ENCODE measurements at places on chromosomes 5 and 9. TPM values are rescaled to one million over a fixed set of nuclear protein-coding genes. Genes with fewer than 3 reads are reported as not detected.

The ALDH1A1 gene
- total RNA-seq: under 0.01 TPM

The EGFLAM gene
- 24.9 TPM for total RNA-seq

The SLC6A7 gene
- total RNA-seq: not detected

The CDO1 gene
- 25.9 TPM for total RNA-seq

The SHISAL2B gene
- not detected for total RNA-seq

The PRRC2B gene
- total RNA-seq: 59.3 TPM

The SH3TC2 gene
- 1.5 TPM for total RNA-seq

The F2R gene
- total RNA-seq: 1.1 TPM

The VLDLR gene
- 29.2 TPM for total RNA-seq

The INVS gene
- 34.3 TPM for total RNA-seq

The MSX2 gene
- total RNA-seq: 6.0 TPM

The KLHL9 gene
- 56.1 TPM for total RNA-seq

The SLC1A1 gene
- 18.4 TPM for total RNA-seq

The NSG2 gene
- not detected for total RNA-seq

The IARS1 gene
- 329 TPM for total RNA-seq

The GABRA6 gene
- not detected for total RNA-seq

The HCN1 gene
- total RNA-seq: not detected

The TXNDC8 gene
- total RNA-seq: not detected

The GRXCR2 gene
- total RNA-seq: not detected

The PTCD2 gene
- 11.6 TPM for total RNA-seq

The PTGER4 gene
- total RNA-seq: 11.1 TPM

The LHX6 gene
- total RNA-seq: not detected

The SPATA9 gene
- 1.7 TPM for total RNA-seq

The IL33 gene
- 0.13 TPM for total RNA-seq

The OTP gene
- not detected for total RNA-seq

The PDLIM4 gene
- 34.8 TPM for total RNA-seq

The SLC34A1 gene
- not detected for total RNA-seq

The KIF4B gene
- total RNA-seq: not detected

The TAF11L11 gene
- not detected for total RNA-seq

The N4BP3 gene
- 0.32 TPM for total RNA-seq

The ADRB2 gene
- total RNA-seq: 3.7 TPM

The PHPT1 gene
- 49.9 TPM for total RNA-seq

The RACK1 gene
- total RNA-seq: 2,965 TPM

The PDZD2 gene
- 0.76 TPM for total RNA-seq

The CSF1R gene
- total RNA-seq: not detected

The PAX5 gene
- not detected for total RNA-seq

The PCDHGA10 gene
- 17.9 TPM for total RNA-seq

The GLT6D1 gene
- total RNA-seq: not detected

The SLCO4C1 gene
- not detected for total RNA-seq

The ERAP2 gene
- 53.6 TPM for total RNA-seq

The COMMD10 gene
- total RNA-seq: 38.7 TPM

The PRDM9 gene
- not detected for total RNA-seq

The HAVCR2 gene
- 0.43 TPM for total RNA-seq

The SH3PXD2B gene
- total RNA-seq: 35.1 TPM

The TRPM3 gene
- 0.11 TPM for total RNA-seq

The ADGRD2 gene
- total RNA-seq: not detected

The MAMDC2 gene
- total RNA-seq: 16.9 TPM

The BTNL3 gene
- total RNA-seq: not detected

The IRGM gene
- 0.13 TPM for total RNA-seq

The HACD4 gene
- total RNA-seq: 17.2 TPM

The CATSPER3 gene
- total RNA-seq: 0.13 TPM

The ARID3C gene
- total RNA-seq: 0.26 TPM

The SLC22A4 gene
- total RNA-seq: 9.5 TPM

The IFNA5 gene
- not detected for total RNA-seq

The ADCY2 gene
- 8.8 TPM for total RNA-seq

The DAPK1 gene
- total RNA-seq: 127 TPM

The SPATA31E1 gene
- total RNA-seq: not detected
